BJ (cell line): ENCODE measurements at places on chromosomes 2 and 18. TPM values are rescaled to one million over a fixed set of nuclear protein-coding genes. Genes with fewer than 3 reads are reported as not detected.

The SKOR2 gene
- not detected in 2 replicates for polyA plus RNA-seq

The INPP5D gene
- polyA plus RNA-seq, result 0.26 and 0.38 TPM in 2 replicates

The POTEF gene
- not detected in 2 replicates for polyA plus RNA-seq

The LONRF2 gene
- polyA plus RNA-seq, result 0.02 and 0.04 TPM in 2 replicates

The DLGAP1 gene
- 0.02 and 0.09 TPM in 2 replicates for polyA plus RNA-seq

The CRYGC gene
- polyA plus RNA-seq, result not detected in 2 replicates

GRCh38 chr2:29611850-29612249 lies 309.5 kb downstream of the ALK start:
- no peak for DNase-seq

DNA sequence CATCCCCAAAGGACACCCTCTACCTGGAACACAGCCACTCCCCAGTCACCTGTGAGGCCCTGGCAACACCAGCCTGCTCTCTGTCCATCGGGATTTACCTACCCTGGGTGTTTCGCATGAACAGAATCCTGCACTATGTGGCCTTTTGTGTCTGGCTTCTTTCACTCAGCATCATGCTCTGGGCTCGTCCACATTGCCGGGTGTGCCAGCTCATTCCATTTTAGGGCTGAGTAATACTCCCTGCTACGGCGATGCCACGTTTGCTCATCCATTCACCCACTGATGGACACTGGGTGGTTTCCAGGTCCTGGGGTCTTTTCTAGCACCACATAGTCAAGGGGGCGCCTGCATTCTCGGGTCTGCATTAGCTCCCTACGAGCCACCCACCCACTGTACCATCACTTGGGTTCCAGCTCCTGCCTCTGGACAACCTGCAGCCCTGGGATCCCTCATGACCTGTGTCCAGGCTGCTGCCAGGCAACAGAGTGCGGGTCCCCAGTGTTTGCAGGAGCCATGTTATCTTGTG lies 22.0 kb downstream of the KCNF1 start:
- no peak for DNase-seq

- DNase-seq, result no peak
Observed at GRCh38 chr2:26691881-26692278, 642 bp upstream of the KCNK3 start.

GRCh38 chr2:85457877-85458316 lies 39.4 kb downstream of the SH2D6 start:
- no peak for DNase-seq

- DNase-seq, result peak; percentile 22
Observed at GRCh38 chr2:32812316-32812715, 134.4 kb upstream of the LTBP1 start.

- DNase-seq, result no peak
Observed at GRCh38 chr2:37550190-37550589, 121.3 kb downstream of the CDC42EP3 start.

GRCh38 chr2:60544062-60544461 lies 9.4 kb downstream of the BCL11A start:
- no peak for DNase-seq

DNA sequence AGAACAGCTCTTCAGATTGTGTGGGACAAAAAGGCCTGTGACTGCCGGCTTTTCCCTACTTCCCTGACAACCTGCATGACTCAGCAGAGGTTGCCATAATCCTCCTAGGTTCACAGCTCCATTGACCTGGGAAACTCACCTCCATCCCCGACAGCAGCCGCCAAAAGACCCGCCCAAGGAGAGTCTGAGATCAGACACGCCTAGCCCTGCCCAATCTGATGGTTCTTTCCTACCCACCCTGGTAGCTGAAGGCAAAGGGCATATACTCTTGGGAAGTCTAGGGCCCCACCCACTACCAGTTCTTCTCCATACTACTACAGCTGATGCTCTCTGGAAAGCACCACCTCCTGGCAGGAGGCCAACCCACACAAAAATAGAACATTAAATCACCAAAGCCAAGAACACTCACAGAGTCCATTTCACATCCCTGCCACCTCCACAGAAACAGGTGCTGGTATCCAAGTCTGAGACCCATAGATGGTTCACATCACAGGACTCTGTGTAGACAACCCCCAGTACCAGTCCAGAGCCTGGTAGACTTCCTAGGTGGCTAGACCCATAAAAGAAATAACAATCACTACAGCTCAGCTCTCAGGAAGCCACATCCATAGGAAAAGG lies 140.6 kb downstream of the NETO1 start:
- no peak for DNase-seq

GRCh38 chr18:49032189-49032584 lies 81.4 kb upstream of the SMAD7 start:
- no peak for DNase-seq

- peak; percentile 14 for DNase-seq
Observed at GRCh38 chr18:74328206-74328605, 12.6 kb downstream of the C18orf63 start.

DNA sequence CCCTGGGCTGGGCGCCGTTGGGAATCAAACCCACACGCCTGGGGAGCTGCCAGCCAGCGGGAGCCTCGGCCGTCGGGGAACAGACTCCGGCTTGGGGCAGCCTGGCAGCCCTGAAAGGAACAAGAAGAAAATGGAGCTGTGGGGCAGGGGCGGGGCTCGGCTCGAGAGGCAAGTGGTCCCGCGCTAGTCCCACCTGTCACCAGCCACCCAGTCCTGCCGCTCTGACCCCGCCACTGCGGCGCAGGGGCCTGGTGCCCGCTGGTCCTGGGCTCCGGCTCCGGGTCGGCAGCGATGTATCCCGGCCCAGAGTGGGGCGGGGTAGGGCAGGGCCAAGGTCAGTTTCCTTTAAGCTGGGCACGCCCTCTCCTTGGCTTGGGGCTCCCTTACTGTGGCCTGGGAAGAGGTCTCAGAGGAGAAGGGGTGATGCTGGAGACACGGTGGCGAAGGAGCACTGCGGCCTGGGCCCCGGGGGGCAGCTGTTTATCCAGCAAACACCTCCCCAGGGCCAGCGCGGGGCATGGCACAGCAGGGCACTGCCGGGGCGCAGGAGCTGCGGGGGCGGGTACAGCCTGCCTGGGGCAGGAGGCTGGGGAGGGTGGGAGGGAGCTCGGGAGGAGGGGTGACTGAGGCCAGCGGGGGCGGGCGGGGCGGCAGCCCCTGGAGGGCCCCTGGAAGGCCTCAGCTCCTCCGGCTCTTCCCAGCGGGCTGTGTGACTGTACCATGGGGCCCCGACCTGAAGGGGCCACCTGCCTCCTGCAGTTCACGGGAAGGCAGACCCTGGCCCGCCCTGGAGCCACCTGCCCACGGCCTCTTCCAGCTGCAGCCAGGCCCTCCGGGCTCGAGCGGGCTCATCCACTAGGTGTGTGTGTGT lies 15.6 kb downstream of the ODC1 start:
- no peak for DNase-seq

GRCh38 chr2:23219666-23220065 lies 165.3 kb upstream of the KLHL29 start:
- no peak for DNase-seq

DNA sequence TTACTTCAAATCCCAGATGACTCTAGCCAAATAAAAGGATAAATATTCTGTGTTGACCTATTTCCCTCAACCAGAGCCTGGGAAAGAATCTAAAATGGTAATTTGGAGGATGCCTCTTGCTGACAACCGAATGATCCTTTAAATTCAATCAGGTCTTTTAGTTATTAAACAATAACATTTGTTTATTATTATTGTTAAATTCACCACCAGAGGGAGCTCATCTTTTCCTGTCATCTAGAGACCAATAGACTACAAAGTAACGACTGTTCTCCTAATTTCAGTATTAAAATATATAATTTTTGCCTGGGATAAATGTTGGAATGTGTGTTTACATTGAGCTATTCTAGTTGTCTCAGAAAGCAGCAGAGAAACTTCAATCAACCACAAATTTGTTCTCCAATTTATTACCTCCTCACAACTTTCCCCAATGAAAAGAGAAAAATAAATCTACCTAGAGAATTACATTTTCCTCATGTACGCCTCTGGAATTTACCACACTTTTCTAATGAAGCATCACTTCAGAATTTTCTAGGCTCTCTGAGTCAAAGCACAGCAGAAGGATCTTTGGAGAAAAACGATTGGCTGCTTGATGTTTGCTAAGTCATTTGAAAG lies 142.7 kb downstream of the SCG2 start:
- no peak for DNase-seq
